SK-N-MC (cell line): ENCODE measurements at places on chromosomes 5 and 9.

DNA sequence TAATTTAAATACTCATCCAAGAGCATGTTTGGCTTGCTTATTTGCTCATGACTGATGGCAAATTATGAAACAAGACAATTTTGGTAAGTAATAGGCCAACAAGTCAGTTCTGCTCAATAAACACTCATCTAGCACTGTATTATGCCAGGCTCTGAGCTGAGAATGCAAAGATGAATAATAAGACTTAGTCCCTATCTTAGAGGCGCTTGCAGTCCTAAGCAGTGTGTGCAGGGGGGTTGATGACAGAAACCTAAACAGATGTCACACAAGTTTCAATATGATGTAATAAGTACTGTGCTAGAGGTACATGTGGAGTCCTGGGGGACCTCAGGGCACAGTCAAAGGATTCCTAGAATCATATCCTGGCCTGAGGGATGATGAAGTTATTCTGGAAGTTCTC is 287.6 kb upstream of the ADRA1B start:
- no peak for DNase-seq

- DNase-seq = peak; percentile 26
These were observed 5.3 kb downstream of the SLC36A3 start for GRCh38 chr5:151298063-151298855.

DNA sequence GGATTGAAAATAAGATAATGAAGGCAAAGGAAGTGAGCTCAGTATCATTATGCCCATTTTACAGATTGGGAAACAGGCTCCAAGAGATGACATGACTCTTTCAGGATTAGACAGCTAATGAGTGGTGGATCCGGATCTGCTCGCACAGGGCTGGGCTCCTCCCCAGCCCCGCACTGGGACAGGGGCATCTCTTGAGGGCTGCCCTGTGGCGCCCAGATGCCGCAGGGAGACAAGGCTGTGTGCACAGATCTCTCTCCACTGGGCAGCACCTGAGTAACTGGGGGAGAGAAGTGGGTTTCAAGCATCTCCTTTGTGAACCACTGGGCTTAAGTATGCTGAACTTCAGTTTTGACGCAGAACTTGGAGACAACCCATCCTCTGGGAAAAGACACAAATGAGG is 43.9 kb downstream of the ADAMTS2 start:
- no peak for DNase-seq

DNA sequence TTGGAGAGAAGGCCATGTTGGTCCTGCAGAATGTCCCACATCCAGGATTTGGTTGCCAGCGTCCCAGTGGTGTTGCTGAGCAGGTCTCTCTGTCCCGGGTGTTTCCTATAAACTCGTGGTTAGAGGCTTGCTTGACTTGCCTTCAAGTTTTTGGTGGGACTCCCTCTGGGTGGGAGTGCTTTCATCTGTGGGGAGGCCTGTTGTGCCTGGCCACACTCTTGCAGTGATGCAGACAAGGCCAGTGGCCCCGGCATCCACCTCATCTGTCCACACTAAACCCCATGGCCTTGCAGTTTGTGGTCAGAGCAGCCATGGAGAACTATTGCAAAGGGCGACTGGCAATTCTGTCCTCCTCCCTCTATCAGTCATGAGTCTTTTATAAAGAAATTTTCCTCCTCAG is 71.8 kb downstream of the PHF2 start:
- no peak for DNase-seq

DNA sequence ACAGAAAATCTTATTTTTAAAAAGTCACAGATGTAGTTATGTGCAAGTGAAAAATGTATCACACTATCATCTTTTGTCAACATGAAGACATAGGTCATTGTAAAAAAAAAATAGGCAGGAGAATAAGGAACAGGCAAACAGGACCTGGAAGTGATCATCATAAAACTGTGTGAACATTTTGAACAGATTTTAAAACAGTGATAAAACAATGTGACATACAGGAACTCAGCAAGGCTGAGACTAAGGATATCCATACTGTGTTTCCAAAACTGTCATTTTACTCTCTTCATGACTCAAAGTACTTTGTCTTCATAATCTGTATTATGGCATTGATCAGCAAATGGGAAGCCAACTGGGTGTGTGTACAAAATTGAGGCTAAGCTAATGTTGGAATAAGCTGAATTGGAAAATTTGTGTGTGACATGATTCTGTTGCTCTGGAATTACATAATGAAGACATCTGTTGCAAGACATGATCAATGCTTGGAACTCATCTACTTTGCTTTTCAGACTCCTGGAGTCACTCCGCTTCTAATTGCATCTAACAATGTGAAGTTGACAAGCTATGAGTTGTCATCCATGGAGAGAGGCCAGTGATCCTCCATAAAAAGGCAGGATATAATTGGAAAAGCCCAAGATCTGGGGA is 978.7 kb upstream of the NUDT12 start:
- DNase-seq = no peak

DNA sequence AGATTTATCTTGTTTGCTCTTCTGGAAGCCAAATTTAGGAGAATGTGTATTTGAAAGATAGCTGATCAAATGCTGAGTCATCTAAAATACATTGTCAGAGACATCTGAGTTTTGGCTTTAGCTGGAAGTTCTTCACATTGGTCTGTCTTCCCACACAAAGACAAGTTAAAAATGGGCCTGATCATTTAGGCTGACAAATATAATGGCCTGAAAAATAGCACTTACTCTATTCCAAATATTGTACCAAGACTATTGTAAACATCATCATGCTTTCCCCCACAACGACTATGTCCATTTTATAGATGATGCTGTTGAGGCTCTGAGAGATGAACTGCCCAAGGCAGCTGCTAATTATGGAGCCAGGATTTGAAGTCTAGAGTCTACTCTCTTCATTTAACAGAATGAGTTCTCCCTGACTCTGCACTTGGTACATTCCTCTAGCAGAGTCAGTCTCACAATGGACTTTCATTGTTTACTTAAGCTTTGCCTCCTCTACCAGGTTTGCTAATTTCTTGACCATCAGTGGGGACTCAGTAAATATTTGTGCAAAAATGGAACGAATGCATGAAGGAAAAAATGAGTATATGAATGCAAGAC is 619.4 kb upstream of the KLF4 start:
- DNase-seq = no peak

DNA sequence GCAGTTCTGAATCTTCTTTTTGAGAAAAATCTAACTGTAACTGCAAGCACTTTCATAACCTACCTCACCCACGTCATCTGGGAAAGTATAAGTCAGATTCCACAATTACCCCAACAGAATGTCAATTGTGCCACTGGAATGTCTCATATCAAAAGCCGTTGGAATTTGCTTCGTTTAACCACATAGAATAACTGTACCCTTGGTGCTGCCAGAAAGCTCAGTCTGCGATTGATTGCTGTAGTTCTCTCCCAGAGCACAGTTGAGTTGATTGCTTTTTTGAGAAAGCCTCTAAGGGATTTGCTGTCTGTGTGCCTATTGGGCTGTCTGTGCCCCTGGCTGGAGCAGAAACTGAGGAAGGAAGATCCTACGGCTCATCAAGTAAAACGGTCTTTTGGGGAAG is 583.6 kb downstream of the TMEM38B start:
- no peak for DNase-seq

GRCh38 chr9:82883436-82883835 is 179.5 kb downstream of the RASEF start:
- no peak for DNase-seq

DNA sequence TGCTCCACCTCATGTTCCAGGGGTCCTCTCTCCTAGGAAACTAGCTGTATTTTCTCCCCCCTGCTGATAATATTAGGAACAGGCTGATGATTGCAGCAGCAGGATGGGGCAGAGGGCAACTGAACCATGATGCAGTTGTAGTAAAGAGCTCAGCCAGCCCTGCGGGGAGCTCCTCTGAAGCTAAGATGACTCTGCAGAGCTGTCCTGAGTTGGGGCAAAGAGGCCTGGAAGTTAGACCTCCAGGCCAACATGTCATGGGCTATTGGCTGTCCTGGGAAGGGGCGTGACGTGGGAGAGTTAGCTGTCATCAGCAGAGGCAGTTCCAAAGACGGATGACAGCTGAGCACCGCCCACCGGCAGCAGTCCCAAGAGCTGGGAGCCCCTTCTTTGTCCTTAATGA is 6.6 kb upstream of the FBP1 start:
- no peak for DNase-seq

- DNase-seq = no peak
These were observed 421.0 kb upstream of the CHD1 start for GRCh38 chr5:99349787-99350186.

DNA sequence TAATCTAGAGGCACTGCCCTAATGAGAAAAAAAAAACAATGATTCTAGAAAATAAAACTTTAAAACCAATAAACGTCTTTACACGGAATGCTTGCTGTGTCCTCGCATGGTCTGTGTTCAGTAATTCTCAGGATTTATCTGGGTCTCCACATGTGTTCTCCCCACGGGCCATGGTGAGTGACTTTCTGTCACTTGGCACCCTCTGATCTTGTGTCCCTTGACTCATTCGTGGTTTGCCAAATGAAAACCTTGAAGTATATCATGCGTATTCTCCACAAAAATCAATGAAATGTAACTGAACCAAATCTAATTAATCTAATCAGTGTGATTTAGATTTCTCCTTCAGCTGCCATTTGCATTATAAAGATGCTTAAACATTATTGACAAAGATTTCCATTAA is 48.0 kb downstream of the UBE2QL1 start:
- DNase-seq = no peak
